ENCODE measurements at places on chromosomes 11 and 22.

GRCh38 chr22:20267441-20268278 is 458 bp downstream of the RTN4R start:
- DNase-seq, result no peak

- no peak for DNase-seq
Measured at GRCh38 chr22:19663286-19663815, 51.0 kb upstream of the SEPTIN5 start.

GRCh38 chr22:27715106-27715505 is 86.5 kb downstream of the MN1 start:
- DNase-seq, result no peak

GRCh38 chr22:37564111-37564711 is 3.9 kb downstream of the CDC42EP1 start:
- DNase-seq, result peak; percentile 34

DNA sequence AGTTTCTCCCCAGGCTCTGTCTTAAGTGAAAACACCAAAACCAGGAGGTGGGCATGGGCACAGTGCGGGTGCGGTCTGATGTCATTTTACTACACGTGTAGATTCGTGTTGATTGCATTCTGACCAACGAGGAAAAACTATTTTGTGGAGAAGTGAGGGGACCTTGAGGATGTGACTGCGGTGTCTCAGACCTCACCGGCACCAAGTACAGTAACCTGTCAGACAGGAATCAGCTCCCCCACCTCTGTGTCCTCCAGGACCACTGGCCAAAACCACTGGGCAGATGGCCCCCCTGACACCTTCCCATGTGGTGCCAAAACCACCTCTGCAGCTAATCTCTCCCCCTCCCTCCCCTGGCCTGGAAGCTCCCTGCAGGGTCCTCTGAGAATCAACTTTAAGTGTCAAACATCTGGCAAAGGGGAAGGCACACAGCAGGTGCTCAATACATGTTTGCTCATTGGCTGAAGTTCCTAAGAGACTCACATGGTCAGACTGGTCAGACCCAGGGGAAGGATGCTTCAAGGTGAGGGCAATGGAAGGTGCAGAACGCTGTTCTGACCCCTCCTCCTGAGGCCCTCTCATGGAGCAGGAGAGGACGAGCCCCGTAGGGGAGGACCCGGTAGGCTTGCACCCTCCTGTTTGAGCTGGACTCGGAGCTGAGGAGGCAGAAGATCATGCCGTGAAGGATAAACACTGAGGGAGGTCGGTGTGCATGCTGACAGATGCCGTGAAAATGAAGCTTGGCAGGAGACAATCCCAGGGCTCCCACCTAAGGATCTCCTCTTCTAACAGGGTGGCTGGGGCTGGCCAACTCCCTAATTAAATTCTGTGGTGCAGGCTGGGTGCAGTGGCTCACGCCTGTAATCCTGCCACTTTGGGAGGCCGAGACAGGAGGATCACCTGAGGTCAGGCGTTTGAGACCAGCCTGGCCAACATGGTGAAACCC is 129.9 kb downstream of the MPPED1 start:
- no peak for DNase-seq

- no peak for DNase-seq
Measured at GRCh38 chr11:102926961-102927623, 28.4 kb downstream of the MMP13 start.

DNA sequence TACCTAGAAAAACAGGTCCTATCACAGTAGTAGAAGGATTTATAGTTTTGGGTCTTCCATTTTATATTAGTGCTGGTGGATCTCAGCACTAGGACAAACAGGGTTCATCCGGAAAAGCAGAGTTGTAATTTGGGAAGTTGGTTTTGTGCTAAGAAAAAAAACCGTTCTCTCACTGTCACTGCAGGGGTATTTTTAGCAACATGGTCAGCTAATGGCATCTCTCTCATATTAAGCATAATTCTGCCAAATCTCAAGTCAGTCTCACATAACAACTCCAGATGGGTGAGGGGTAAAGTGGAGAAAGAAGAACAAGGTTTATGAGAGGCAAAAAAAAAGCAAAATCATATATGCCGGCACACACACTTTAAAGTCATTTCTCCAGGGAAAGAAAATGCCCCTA is 51.6 kb upstream of the GDPD4 start:
- no peak for DNase-seq

DNA sequence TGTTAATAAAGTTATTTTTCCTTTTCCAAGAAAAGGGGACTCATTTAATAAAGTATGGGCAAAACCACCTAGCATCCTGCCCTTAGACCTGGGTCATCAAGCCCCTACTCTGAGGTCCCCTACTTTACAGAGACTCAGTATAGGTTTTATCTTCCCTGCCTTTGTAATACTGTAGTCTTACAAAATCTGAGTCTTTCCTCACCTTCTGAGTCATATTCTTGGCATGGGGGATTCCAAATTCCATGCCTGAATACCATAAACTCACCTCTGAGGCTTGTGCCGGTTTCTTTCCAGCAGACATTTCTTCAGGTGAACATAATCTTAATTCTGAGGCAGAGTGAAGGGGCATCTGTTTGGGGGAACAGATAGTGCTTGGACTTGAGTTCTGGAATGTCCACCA is 282.5 kb downstream of the KCNA4 start:
- DNase-seq, result no peak

DNA sequence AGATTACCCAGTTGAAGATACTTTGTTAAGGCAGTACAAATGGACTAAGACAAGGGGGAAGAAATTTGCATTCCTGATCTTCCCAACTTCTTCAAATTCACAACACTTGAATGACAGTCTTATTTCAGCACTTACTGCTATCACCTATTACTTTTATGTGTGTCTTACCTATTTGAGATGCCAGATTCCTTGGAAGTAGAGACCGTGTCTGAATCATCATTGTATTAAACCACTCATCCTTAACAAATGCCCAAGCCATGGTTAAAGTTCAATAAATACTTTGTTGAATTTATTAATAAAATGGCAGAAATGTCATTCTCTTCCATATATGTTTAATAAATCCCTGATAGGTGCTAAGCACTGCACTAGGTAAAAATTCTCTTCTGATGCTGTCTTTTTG is 18.3 kb downstream of the SC5D start:
- peak; percentile 14 for DNase-seq

- no peak for DNase-seq
Measured at GRCh38 chr11:59814021-59814420, 3.4 kb upstream of the MRPL16 start.

DNA sequence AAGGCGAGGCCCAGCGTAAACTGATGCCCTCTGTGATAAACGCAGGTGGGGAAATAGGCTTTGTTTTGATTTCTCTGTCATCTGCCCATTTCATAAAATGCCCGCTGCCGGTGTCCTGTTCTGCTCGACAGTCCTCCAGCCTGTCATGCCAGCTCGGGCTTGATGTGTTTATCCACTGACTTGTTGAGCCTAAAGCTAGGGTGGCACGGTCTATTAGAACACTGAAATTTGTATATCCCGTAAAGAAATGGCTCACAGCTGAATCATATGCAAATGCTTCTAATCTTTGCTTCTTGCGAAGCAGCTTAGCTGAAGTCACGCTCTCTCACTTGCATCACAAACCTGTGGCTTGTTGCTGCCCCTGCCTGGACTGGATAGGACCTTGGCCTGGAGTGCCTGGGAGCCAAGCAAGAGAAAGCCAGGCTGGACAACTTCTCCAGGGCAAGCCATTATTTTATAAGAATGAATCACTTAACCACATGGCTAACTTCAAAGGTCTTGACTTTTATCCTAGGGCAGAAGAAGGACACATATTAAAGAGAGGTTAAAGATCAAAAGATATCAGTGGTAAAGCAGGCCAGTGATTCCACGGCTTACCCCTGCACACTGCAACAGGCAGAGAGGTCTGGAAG is 33.1 kb downstream of the EHF start:
- DNase-seq, result peak; percentile 80

GRCh38 chr22:41216984-41217383 is 11.9 kb downstream of the L3MBTL2 start:
- no peak for DNase-seq

GRCh38 chr11:128335729-128336128 is 251.6 kb downstream of the ETS1 start:
- no peak for DNase-seq
